SJSA1 (cell line): ENCODE measurements at places on chromosomes 16 and 17.

- no peak for DNase-seq
Measured at GRCh38 chr16:54932737-54933254, 2.1 kb downstream of the IRX5 start.

- no peak for DNase-seq
Measured at GRCh38 chr16:65751622-65752521, 614.6 kb upstream of the CDH5 start.

DNA sequence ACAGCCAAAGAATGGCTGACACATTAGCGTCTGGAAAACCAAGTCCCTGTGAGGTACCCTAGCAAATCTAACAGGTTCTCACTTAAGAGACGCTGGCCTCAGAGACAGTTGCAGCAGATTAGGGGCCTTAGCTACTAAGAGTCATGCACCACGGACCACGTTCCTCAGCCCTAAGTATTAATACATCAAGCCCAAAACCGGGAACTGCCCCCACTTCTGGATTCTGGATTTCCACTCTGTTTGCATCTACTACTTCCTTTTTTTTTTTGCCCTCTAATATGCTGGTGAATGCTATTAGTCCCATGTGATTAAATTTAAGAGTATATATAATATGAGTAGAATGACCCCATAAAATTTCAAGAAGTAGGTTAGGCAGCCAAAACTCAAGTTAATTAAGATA lies 775 bp upstream of the TERB1 start:
- DNase-seq = no peak

GRCh38 chr17:51537996-51538550 lies 277.7 kb downstream of the UTP18 start:
- DNase-seq = no peak

DNA sequence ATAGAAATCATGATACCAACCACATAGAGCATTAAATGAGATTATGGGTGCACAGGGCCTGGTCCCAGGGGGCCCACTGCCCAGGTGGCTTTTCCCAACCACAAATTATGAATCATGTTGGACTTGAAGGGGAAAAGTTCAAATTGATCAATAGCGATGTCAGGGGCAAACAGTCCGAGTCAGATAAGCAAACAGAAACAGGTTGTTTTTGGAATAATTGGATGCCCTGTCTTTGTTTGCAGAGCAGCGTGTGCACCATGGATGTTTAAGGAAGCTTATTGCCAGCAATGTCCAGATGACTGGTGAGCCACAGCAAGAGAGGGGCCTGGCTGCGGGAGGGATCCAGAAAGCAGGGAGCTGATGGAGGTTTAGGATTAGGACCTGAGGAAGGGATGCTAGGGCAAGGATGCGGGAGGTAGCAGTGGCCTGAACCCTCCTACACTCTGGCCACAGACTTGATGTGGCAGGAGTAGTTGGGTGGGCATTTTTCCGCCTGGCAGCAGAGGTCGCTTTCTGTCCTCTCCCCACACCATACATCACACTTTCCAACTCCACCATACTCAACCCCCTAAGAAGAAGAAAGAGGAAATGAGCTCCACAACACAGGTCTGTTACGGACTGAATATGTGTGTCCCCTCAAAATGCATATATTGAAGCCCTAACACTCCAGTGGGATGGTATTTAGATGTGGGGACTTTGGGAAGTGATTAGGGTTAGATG lies 266.4 kb upstream of the RPL38 start:
- no peak for DNase-seq

DNA sequence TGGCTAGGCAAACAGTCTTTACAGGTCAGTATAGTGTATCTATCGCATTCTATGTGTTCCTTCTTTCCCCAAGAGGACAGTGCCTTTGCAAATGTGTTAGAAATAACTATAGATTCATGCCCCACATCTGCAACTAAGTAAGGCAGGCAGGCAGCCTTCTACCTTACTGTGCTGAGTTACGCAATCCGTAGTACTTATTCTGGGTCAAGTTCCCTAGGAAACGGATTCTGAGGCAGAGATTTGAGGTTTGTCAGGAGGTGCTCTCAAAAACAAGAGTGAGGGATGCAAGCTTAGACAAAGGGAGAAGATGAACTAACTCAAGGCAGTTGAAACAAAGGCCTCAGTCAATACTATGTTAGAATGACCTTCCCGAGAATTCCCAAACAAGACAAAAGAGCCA lies 12.7 kb upstream of the ANKFY1 start:
- DNase-seq = no peak
